ENCODE measurements at places on chromosomes 3 and 15.
A peak's percentile ranks its signal among the peaks of the same experiment; 100 is the strongest.

DNA sequence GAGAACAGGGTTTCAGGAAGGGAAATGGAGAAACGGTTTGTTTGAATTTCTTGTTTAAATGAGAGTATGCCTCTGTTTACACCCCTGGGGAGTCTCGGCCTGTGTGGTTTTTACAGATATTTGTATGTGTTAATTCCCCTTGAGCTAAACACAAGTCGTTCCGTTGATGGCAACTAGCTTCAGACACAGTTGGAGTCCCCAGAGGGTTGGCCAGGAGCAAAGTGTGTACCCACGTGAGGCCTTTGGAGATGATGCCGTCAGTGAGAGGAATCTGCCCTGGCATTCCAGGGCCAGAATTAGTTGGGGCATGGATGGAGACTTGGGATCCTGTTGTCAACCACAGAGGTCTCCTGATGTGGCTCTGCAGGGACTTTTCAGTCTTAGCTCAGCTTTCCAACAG, 44.0 kb downstream of the CEMIP start:
- no peak for DNase-seq

DNA sequence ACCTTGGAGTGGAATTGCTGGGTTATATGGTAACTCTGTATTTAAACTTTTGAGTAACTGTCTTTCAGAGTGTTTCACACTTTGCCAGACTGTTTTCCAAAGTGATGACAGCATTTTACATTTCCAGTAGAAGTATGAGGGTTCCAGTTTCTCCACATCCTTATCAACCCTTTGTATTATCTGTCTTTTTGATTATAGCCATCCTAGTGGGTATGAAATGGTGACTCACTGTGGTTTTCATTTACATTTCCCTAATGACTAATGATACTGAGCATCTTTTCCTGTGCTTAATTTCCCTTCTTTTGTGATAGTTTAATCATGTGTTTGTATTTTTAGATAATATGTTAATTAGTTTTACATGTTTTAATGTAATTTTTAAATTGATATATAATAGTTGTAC, 138.1 kb upstream of the DAZL start:
- DNase-seq, result no peak

DNA sequence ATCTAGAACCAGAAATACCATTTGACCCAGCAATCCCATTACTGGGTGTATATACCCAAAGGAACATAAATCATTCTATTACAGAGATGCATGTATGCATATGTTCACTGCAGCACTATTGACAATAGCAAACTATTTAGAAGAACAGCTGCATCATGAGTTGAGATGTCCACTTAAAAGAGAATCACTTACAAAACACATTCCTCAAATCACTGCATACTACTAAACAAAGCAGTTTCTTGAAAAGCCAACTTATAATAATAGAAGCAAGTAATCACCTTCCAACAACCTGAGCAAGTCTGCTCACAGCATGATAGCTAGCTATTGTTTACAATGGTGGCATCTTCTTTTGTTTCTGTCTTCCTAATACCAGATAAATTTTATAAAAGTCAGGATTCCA, 454.7 kb upstream of the ADAMTS9 start:
- no peak for DNase-seq

- DNase-seq, result no peak
Observed at GRCh38 chr3:33231756-33232465, 13.3 kb upstream of the SUSD5 start.

- DNase-seq, result no peak
Observed at GRCh38 chr3:137172728-137173127, 214.9 kb downstream of the IL20RB start.

- no peak for DNase-seq
Observed at GRCh38 chr3:11322931-11323330, 50.7 kb downstream of the ATG7 start.

- no peak for DNase-seq
Observed at GRCh38 chr3:183375787-183376186, 52.6 kb downstream of the MCF2L2 start.

DNA sequence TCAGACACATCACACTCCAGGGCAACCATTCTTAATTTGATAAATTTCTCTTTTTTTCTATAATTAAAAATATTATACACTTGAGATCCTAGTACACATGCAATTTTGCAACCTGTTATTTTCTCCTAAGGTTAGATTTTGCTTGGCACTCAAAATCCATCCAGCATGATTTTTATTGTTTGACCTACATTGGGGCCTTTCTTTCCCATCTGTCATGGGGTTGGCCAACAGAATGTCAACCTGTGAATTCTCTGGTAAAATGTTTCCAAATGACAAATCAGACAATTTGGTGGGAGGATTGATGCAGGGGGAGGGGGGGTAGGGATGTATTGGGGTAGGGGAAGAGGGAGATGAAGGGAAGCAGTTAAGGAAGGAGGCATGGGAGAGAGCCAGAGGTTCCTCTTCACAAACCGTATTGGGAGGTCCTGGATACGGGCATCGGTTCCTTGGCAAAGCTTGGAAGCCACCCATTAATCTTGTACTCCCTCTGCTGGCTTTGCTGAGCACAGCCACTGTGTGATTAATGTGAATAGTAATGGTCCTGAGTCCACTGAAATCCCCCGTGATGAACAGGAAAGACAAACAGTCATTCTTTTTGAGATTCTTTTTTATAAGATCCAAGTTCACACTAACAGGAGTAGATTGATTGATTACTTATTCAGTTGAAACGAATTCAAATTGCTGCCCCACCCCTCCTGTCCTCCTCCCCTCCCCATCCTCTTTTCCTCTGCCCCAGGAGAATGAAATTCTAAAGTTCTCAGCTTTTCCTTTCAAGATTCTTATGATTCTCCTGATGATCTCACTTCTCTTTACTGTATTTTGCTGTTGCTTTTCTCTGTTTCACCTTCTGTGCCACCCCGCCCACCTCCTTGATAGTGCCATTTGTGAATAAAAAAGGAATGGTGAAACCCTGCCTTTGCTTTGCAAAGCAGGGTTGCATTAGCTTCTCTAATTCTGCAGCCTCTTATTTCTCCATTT, 82.2 kb upstream of the SLC25A26 start:
- peak; percentile 68 for DNase-seq

GRCh38 chr3:141986548-141987107, 110.2 kb downstream of the ATP1B3 start:
- no peak for DNase-seq

DNA sequence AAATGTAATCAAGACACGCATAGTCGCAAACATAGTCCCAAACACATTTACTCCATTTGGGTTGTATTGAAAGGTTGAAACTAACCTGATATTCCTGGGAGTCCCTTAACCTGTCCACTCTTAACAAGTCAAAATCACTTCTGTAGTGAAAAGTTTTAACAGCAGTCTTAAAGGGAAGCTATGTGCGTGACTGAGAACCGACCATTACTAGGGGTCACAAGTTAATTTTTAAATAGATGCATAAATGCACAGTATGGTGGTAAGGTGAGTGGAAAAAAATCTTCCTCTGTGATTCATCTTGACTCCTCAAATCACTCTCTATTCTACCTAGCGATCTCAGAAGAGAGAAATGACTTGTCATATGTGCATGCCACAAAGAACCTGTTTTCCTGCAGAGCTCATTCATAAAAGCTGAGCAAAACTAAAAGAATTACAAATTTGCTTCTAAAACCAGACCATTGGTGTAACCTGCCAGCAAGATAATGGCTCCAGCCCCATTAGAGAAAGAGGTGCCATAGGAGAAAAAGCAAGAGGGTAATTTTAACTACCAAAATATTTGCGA, 4.8 kb downstream of the GPR15 start:
- no peak for DNase-seq

- DNase-seq, result no peak
Observed at GRCh38 chr3:172461530-172462138, 13.4 kb upstream of the GHSR start.

DNA sequence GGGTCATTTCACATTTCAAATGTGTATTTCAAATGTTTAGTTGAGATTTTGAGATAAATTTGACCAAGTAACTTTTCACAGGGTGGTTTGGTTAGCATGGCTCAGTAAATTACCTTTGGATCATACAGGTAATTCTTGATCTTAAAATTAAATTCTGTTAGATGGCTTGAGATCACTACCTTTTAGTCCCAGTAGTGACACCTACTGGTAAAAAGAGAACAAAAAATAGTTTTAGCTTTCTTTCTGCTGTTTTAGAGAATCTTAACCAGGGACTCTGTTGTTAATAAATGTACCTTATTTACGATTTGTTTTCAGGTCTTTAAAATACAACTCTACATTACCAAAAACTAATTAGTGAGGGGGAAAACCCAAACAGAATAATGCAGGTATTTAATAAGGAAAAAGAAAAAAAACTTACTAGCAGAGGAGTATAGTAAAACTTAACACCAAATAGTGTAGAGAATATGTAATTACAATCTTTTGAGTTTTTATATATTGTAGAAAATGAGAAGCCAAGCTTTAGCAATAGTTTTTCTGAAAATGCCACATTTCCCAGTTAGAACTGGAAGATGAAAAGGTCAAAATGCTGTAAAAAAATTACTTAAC, 620.3 kb upstream of the AGTR1 start:
- DNase-seq, result no peak

DNA sequence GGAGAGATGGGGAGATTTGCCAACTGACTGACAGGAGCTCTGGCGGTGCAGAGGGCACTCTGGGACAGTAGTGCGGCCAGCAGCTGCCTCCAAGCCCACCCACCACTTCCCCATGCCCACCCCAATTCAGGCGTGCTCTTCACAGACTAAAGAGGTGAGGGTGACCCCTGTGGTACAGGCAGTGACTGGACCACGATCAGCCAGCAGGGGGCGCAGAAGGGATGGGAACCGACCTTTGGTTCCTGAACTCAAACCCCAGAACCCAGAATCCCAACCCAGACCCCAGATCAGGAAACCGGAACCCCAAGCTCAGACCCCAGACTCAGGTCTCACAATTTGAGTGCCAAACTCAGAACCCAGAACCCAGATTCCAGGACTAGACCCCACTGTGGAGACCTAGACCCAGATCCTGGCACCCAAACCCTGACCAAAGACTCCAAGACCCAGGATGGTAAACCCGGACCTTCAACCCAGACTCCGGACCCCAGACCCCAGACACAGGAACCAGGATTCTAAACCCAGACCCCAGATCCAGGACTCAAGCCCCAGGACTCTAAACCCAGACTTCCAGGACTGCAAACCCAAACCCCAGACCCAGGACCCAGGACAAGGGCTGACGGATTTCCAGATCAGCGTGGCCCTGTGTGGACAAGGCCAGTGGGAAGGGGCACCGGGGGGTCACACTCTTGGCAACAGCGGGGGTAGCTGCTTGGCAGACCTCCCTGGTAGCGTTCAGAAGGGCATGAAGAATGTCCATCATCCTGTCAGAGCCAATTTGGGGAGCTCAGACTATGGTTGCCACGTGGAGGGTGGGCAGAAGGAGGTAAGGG, 3.7 kb upstream of the MYL3 start:
- peak; percentile 84 for DNase-seq

DNA sequence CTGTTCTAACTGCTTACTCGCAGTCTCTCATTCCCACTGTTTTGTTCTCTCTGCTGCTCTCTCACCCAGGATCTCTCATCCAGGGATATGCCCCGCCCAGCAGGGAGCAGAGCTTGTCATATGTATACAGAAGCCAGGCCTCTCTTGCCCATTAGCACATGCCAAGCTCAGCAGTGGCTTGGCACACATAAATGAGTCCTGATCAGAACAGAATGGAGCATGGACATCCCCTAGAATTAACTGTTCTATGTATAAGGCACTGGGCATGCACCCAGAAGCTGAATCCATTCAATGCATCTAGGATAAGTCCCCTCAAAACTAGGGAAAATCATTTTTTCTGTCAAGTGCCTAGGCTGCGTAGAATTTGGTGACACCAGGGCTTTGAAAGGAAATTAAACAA, 61.6 kb downstream of the IGSF11 start:
- no peak for DNase-seq

DNA sequence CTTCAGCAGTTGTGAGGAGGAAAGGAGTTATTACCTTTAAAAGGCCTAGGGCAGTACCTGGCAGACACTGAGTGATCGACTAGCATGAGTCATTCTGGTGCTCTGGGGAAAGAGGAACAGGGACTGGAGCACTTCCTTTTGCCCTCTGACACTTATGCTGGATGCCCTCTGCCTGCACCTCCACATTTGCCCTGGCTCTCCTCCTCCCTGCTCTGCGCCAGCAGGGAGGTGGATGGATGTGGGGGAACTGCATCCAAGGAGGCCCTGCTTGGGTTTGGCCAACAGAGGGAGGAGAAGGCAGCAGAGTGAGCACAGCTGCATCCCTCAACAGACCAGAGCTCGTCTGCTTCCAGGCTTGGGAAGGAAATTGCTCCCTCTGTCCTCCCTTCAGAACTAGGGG, 75.0 kb downstream of the SEMA5B start:
- no peak for DNase-seq

DNA sequence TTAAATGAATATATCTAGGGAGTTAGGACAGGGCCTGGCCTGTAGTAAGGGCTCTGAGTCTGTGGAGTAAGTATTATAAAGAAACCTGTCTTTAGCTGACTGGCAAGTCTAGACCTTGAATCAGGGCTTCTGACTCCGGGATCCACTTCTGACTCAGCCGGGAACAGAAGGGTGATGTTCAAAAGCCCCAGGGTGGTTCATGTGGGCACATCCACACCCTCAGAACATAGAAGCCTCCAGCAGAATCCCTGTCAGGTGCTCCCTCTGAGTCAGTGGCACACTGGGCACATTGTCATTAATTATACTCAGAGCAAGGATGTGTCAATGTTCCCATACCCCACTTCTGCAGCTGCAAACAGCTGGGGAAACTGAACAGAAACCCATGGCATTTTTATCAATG, 26.7 kb upstream of the SNRK start:
- DNase-seq, result no peak

- no peak for DNase-seq
Observed at GRCh38 chr15:47794252-47794914, 77.1 kb downstream of the SEMA6D start.

- no peak for DNase-seq
Observed at GRCh38 chr3:144200466-144200865, 228.8 kb downstream of the DIPK2A start.
